ENCODE measurements at places on chromosomes 12 and 14.
A peak's percentile ranks its signal among the peaks of the same experiment; 100 is the strongest.

GRCh38 chr12:25970916-25971653 lies 12.6 kb downstream of the RASSF8 start:
- no peak for DNase-seq

GRCh38 chr12:48814262-48815125 lies 3.8 kb upstream of the CACNB3 start:
- DNase-seq = no peak

DNA sequence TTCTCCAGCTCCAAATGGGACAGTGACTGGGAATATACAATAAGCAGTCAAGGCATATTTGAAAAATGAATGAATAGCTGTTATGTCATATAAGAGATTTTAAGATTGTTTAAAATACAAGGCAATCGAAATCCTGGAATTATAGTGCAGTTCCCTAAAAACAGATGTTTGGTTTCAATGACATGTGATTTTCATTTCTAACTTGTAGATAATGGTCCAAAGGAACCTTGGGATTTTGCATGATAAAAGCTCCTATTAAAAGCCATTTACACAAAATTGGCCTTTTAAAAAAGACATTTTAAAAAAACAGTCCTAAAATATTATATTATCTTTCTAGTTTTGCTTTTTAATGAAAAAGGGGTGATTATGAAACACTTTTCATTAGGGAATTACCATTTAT lies 905.1 kb downstream of the GALC start:
- no peak for DNase-seq

DNA sequence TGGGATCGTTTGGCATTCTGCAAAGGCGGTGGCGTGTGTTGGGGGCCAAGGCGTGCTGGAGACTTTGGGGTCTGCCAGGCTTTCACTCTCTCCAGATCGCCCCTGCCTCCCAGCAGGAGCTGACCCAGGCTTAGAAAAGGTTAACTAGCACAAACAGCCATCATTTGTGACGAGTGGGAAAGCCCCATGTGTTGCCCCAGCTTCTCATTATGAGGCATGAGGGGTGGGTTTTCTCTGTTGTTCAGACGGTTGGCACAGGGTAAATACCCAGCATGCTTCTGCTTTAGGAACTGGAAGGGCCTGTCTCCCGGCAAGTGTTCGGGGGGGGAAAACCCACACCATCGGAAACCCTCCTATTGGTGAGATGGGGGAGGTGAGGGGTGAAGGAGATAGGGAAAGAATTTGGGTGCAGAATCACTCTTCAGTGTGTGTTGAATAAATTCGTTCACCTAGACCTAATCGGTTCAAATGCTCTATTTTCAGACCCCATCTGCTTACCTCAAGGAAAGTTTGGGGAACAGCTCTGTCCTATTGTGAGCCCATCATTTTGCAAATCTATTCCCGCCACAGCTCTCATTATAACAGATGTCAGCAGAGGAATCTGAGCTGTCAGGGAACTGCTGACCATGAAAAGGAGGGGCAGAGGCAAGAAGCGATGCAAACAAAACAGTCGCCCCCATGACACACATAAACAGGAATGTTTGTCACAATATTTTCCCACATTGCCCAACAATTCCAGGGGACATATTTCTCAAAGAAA lies 34.7 kb upstream of the C12orf42 start:
- DNase-seq = no peak

DNA sequence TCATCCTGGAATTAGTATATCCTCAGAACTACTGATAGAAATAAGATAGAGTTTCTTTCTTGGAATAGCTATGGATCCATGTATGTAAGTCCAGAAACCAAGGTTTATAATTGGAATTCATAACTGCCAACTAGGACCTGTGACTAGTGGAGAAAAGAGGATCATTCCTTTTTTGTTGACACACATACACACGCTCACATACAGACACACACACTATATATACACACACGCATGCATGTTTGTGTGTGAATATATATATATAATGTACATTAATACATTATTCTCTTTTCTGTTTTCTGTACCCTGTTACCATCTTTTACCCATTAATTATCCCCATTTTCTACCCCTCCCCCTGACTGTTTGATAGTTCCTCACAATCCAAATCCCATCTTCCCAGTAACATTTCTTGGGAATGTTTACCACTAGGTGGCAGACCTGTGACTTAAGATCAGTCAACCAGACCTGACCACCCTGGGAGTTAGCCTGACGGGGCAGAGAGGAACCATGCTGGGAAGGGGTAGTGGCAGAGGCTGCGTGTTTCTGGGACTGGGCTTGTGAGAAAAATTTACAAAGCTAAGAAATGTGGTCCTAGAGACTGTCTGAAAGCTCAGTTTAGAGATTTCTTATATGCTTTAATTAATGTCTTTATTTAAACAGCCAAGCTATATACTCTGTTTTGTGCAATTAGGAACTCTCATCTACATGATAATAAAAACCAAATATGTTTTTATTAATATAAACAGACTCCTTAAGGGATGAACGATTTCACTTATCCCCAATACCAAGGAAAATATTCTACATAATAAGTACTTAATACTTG lies 308.0 kb downstream of the PPFIA2 start:
- peak; percentile 25 for DNase-seq

DNA sequence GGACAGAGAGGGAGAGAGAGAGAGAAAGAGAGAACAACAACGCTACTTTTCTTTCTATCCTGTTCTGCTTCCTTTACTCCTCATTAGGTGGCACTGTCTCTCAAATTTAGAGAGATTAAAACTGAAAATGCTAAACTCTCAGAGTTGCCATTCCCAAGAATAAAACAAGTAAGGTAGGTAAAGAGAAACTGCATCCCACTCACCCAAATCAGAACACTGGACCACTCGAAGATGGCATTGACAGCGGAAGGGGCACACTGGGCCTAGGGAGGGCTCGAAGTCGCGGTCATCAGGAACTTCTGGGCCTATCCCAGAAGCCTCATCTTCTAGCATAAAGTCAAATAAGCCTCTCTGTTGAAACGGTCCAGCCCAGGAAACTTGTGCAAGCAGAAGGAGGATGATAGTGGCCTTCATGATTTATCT lies 4.5 kb downstream of the DCN start:
- no peak for DNase-seq

- DNase-seq = no peak
Measured at GRCh38 chr14:64279704-64280668, 14.2 kb downstream of the ESR2 start.

GRCh38 chr12:67388331-67389138 lies 119.4 kb downstream of the CAND1 start:
- no peak for DNase-seq

- no peak for DNase-seq
Measured at GRCh38 chr12:1827826-1828805, 7.8 kb downstream of the LRTM2 start.

Measured in brain pericyte (primary cell).